Esophagus squamous epithelium (tissue), 5 donors: ENCODE measurements at places on chromosomes 11 and 22. TPM values are rescaled to one million over a fixed set of nuclear protein-coding genes. Genes with fewer than 3 reads are reported as not detected.

The BIRC3 gene
- total RNA-seq: 2.4 TPM

DNA sequence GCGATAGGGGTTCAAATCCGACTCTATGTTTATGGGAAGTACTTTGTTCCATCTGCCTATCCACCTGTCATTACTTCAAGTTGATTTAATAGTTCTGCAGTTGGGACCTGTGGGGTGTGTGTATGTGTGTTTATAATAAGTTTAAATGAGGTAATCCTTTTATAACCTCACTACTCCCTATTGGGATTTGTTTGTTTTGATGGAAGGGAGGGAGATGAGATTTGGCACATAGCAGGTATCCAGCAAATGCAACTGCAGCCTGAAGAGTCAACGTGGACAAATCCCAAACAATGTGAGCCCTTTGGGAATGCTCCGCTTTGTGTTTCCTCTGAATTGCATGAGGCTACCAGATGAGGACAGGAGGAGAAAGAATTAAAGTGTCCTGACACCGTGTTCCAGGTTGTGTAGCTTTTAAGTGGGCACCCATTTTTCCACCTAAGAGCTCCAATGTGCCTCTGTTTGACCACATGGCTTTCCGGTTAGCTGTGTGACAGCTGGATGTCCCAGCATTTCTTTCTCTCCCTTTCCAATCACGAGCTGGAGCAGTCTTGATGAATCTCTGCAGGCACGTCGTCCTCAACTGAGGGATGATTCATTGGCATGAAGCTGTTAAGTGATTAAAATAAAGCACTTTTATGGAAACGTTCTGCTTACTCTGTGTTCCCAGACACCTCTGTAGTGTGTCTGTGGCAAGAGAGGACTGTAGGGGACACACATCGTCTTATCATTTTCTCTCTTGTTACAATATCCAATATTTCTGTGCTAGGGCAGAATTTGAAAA lies 610.7 kb downstream of the NTM start:
- no peak overlapping the region for H3K4me3 ChIP-seq
- DNase-seq: no peak
- no peaks in the 10 kb centered on the region for H3K4me1 ChIP-seq
- no peaks in the 10 kb centered on the region for H3K36me3 ChIP-seq
- H3K27ac ChIP-seq: no peak overlapping the region
- H3K27me3 ChIP-seq: no peaks in the 10 kb centered on the region

GRCh38 chr11:19519912-19520641 lies 192.6 kb upstream of the NAV2 start:
- no peak overlapping the region for H3K27ac ChIP-seq
- no peak for DNase-seq
- H3K27me3 ChIP-seq: no peaks in the 10 kb centered on the region
- no peaks in the 10 kb centered on the region for H3K36me3 ChIP-seq
- no peak overlapping the region for H3K4me3 ChIP-seq

The OR6A2 gene
- 0.79 TPM for total RNA-seq

DNA sequence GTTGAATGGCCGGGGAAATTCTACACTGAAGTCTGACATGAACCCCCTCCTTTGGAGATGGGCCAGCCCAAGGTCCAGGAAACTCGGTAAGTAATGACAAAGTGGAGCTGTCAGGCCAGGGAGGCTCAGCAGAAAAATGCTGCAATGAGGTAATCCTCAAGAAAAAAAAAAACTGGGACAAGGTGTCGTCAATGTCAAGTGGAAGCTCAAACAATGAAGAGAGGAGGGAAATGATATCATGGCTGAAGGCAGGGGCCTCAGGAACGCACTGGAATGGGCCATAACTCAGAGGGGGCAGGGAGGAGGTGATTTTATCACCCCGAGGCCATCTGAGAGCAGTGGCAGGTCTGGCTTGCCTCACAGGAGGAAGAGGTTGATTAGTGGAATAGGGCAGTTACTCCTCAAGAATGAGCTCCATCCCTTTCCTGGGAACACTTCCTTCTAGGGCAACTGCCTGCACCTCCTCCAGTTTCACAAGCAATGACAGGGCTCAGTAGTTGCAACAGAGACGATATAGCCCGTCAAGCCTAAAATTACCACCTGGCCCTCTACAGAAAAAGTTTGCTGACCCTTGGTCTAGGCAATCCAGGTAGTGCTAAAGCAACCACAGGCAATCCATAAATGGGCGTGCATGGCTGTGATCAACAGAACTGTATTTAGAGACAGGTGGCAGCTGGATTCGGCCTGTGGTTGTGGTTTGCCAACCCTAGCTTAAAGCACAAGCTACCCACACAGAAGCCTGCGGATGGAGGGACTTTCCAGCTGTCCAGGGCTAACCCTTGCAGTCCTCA lies 65.2 kb downstream of the FBXO7 start:
- no peak overlapping the region for H3K27ac ChIP-seq
- H3K27me3 ChIP-seq: no peaks in the 10 kb centered on the region
- H3K4me1 ChIP-seq: peaks cover 4% of the 10 kb centered on the region
- no peaks in the 10 kb centered on the region for H3K36me3 ChIP-seq
- no peak overlapping the region for H3K4me3 ChIP-seq

The SLC5A12 gene
- total RNA-seq: not detected

- H3K36me3 ChIP-seq: peaks cover 100% of the 10 kb centered on the region
- DNase-seq: no peak
Measured at GRCh38 chr11:130902380-130902779, 13.9 kb downstream of the SNX19 start.

DNA sequence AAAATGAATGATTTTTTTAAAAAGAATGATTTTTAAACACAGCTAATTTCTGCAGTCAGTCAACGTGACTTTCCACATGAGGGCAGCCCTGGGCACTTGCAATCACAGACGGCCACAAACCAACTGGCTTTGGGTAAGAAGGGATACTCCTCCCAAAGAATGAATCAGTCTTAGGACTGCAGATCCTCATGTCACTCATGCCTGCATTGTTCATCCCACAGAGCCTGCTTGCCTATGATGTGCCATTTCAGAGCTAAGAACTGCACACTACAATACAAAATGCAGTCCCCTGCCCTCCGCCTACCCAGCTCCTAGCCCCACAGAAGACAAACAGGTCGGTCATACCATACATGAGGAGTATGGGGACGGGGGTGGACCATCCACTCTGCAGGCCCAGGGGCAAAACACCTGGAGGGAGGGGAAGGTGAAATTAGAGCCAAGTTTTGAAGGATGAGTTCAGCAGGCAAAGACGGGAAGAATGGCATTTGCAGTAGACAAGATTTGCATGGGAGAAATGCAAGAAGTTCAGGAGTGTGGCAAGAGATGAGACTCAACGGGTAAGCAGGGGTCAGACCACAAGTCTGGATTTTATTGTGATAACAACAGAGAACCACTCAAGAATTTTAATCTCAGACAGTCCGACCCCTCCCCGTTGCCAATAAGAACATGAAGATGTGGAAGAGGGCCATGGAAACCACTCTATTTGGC lies 24.7 kb downstream of the PACSIN2 start:
- DNase-seq: no peak
- H3K27me3 ChIP-seq: no peaks in the 10 kb centered on the region
- no peak overlapping the region for H3K4me3 ChIP-seq

GRCh38 chr11:86205421-86206336 lies 38.9 kb upstream of the EED start:
- H3K4me1 ChIP-seq: no peaks in the 10 kb centered on the region
- H3K36me3 ChIP-seq: no peaks in the 10 kb centered on the region
- H3K4me3 ChIP-seq: no peak overlapping the region
- no peak overlapping the region for H3K27ac ChIP-seq
- DNase-seq: no peak

The RAB39A gene
- 0.95 TPM for total RNA-seq

- no peaks in the 10 kb centered on the region for H3K36me3 ChIP-seq
- H3K4me1 ChIP-seq: peaks cover 10% of the 10 kb centered on the region
- H3K27me3 ChIP-seq: no peaks in the 10 kb centered on the region
- no peak for DNase-seq
- no peak overlapping the region for H3K27ac ChIP-seq
Measured at GRCh38 chr11:12184699-12185098, 74.3 kb downstream of the MICAL2 start.

DNA sequence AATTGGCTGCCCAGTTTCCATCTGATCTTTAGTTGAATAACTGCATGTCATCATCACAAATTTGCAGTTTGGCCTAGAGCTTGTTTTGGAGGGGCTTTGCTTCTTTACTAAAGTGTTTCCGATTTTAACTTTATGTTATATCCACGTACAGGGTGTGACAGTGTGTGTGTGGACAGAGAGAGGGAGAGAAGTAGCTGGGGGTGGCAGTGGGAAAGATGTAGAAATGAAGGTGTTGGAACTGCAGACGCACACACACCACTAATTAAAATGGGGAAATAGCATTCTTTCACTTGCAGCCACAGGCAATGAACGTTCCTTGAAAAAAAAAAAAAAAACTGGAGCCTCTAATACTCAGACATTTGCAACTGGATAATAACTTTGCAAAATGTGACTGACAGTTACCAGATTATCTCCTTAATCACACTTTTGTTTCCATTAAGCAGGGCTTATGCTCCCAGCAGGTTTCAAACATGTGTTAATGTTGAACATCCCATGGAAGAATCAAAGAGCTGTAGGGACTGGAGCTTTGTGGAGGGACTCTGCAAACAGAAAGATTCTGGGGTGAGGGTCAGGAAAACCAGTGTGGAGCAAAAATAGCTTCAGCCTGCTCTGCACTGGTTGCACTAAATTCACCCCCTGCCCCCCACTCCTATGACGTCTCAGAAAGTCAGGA lies 238.1 kb upstream of the TENM4 start:
- no peaks in the 10 kb centered on the region for H3K27me3 ChIP-seq
- no peaks in the 10 kb centered on the region for H3K36me3 ChIP-seq
- no peak for DNase-seq
- no peak overlapping the region for H3K27ac ChIP-seq
- no peaks in the 10 kb centered on the region for H3K4me1 ChIP-seq
- no peak overlapping the region for H3K4me3 ChIP-seq

DNA sequence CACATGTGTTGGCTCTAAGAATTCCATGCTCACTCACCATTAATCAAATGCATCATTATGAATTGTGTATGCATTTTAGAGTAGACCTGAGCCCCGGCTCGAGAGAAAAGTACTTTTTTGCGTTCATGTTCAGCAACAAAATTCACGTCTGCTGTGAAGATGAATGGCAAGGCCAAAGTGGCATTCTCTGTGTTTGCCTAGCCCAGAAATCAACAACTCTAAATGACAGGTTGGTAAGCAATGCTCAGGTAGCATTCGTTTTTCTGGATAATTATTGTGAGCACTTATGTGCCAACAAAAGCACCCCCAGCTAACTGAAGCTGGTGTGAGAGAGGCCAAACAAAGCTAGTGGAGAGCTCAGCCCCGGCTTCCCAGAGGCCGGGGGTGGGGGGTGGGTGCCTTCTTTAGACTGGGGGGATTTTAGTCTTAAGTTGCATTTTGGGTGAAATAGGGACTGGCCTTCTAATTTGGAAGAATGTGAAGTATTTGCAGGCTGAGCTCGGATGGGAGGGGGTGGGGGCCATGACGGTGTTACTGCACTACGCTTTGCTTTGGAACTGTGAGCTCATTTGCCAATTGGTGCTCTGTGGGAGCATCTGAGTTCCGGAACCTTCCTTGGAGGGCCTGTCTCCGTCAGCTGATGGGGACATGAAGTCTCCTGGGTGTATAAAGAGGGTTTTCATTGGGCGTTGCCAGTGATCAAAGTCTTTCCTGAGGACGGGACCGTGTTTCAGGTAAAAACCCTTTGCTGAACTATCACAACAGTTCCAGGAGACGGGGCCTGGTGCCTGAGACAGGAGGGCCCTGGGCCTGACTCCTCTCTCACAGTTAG lies 29.0 kb upstream of the ALX4 start:
- H3K27ac ChIP-seq: no peak overlapping the region
- no peak for DNase-seq
- H3K4me1 ChIP-seq: no peaks in the 10 kb centered on the region
- H3K36me3 ChIP-seq: no peaks in the 10 kb centered on the region
- H3K4me3 ChIP-seq: no peak overlapping the region

GRCh38 chr11:37504060-37504611 lies 906.1 kb upstream of the RAG2 start:
- H3K36me3 ChIP-seq: no peaks in the 10 kb centered on the region
- DNase-seq: no peak
- H3K27ac ChIP-seq: no peak overlapping the region
- H3K27me3 ChIP-seq: no peaks in the 10 kb centered on the region
- H3K4me1 ChIP-seq: no peaks in the 10 kb centered on the region

- no peaks in the 10 kb centered on the region for H3K36me3 ChIP-seq
- no peaks in the 10 kb centered on the region for H3K27me3 ChIP-seq
- no peak overlapping the region for H3K27ac ChIP-seq
- H3K4me3 ChIP-seq: no peak overlapping the region
- H3K4me1 ChIP-seq: peaks cover 5% of the 10 kb centered on the region
Measured at GRCh38 chr11:2704896-2705606, 5.3 kb upstream of the KCNQ1OT1 start.

The TRIM29 gene
- total RNA-seq: 846 TPM

- H3K27me3 ChIP-seq: no peaks in the 10 kb centered on the region
- H3K27ac ChIP-seq: peak overlapping the region; percentile 36
- DNase-seq: no peak
- peaks cover 55% of the 10 kb centered on the region for H3K4me1 ChIP-seq
- no peaks in the 10 kb centered on the region for H3K36me3 ChIP-seq
Measured at GRCh38 chr11:129285402-129285786, 90.3 kb upstream of the BARX2 start.

- no peak overlapping the region for H3K27ac ChIP-seq
- DNase-seq: no peak
- no peak overlapping the region for H3K4me3 ChIP-seq
Measured at GRCh38 chr11:125772834-125773505, 5.7 kb downstream of the PATE2 start.

The TSGA10IP gene
- total RNA-seq: not detected

The WT1 gene
- total RNA-seq: not detected

- no peaks in the 10 kb centered on the region for H3K27me3 ChIP-seq
- no peak overlapping the region for H3K4me3 ChIP-seq
- H3K27ac ChIP-seq: peak overlapping the region; percentile 95
- DNase-seq: no peak
Measured at GRCh38 chr11:119686177-119686882, 42.7 kb downstream of the NECTIN1 start.

The NUP50 gene
- total RNA-seq: 53.7 TPM

The TRIM49 gene
- total RNA-seq: 0.94 TPM

The TRIM51 gene
- not detected for total RNA-seq

- H3K27ac ChIP-seq: no peak overlapping the region
- H3K27me3 ChIP-seq: no peaks in the 10 kb centered on the region
- DNase-seq: no peak
- H3K4me3 ChIP-seq: no peak overlapping the region
Measured at GRCh38 chr11:110374921-110375320, 54.8 kb upstream of the FDX1 start.

The RIMBP3C gene
- total RNA-seq: not detected
